ENCODE measurements at places on chromosomes 6 and 20. TPM values are rescaled to one million over a fixed set of nuclear protein-coding genes. Genes with fewer than 3 reads are reported as not detected.

GRCh38 chr20:36447101-36447500, 94.2 kb upstream of the MYL9 start:
- no peaks in the 10 kb centered on the region for H3K4me1 ChIP-seq
- H3K36me3 ChIP-seq: no peaks in the 10 kb centered on the region
- no peaks in the 10 kb centered on the region for H3K27me3 ChIP-seq
- no peak for DNase-seq
- no peak overlapping the region for H3K4me3 ChIP-seq

DNA sequence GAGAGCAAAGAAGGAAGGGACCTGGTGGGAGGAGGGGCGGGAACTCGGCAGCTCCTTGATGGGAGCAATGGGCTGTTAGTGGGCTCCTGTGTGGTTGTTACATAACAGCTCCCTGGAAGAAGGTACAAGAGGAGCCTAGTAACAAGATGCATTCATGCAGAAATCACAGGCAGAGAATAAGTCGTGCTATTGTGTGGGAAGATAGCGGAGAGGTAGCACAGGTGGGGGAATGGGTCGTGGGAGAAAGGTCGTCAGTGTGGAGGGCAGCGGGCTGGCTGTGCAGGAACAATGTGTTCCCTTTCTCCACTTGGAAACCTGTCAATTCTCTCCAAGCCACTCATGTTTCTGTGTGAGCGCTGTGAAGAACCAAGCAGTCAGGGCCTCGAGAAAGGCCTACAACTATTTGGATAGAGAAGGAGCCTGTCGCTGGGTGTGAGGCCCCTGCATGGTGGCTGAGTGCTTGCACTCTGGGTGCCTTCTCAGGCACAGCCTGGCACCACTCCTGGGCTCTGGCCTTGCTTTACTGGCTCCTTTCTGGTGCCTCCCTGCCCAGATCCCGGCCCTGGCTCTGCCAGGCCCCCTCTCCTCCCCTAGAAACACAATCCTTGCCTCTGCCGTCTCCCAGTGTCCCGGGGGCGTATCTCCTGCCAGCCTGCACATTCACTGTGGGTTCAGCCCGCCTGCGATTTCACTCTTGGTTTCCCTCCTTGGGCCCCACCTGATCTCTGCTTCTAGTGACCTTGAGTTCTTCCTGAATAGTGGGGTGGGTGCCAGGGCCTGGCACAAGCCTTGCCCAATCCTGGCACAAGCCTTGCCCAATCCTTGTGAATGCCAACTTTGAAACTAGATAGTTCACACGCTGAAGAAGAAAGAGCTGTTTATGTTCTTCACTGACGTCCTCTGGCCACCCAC, 7.4 kb upstream of the FGD2 start:
- H3K4me3 ChIP-seq: no peak overlapping the region
- no peaks in the 10 kb centered on the region for H3K4me1 ChIP-seq

GRCh38 chr6:30830438-30830837, 53.9 kb upstream of the DDR1 start:
- DNase-seq: peak; percentile 56
- peak overlapping the region; percentile 77 for H3K27ac ChIP-seq
- H3K36me3 ChIP-seq: no peaks in the 10 kb centered on the region
- no peaks in the 10 kb centered on the region for H3K27me3 ChIP-seq
- H3K4me3 ChIP-seq: peak overlapping the region; percentile 42

- no peaks in the 10 kb centered on the region for H3K4me1 ChIP-seq
- H3K27ac ChIP-seq: no peak overlapping the region
- H3K27me3 ChIP-seq: no peaks in the 10 kb centered on the region
- H3K4me3 ChIP-seq: no peak overlapping the region
These were observed 230.0 kb upstream of the BTBD3 start for GRCh38 chr20:11687546-11688292.

The HLA-DPB1 gene
- total RNA-seq: 131 TPM

- H3K4me1 ChIP-seq: peaks cover 23% of the 10 kb centered on the region
- DNase-seq: no peak
- H3K36me3 ChIP-seq: no peaks in the 10 kb centered on the region
These were observed 266.8 kb downstream of the CD83 start for GRCh38 chr6:14384175-14384949.

The TRMT11 gene
- 12.2 TPM for total RNA-seq

DNA sequence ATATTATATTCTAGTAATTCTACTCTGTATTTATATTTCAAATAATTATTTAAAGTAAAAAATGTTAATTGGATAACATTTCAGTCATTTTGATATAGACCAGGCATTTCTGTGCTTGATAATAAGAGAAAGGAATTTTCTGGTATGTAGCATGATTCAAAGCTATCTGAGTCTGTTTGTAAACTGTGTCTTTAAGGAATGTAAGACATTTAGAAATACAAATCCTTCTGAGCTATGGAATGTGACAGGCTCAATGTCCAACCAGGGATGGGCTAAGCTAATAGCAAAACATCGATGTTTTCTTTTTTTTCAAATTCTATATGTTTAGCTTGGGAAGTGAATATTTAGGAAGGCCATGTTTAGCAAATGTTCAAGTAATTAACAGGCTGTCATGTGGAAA, 41.5 kb upstream of the FAM83B start:
- DNase-seq: no peak
- no peaks in the 10 kb centered on the region for H3K27me3 ChIP-seq
- H3K27ac ChIP-seq: no peak overlapping the region
- H3K36me3 ChIP-seq: no peaks in the 10 kb centered on the region

DNA sequence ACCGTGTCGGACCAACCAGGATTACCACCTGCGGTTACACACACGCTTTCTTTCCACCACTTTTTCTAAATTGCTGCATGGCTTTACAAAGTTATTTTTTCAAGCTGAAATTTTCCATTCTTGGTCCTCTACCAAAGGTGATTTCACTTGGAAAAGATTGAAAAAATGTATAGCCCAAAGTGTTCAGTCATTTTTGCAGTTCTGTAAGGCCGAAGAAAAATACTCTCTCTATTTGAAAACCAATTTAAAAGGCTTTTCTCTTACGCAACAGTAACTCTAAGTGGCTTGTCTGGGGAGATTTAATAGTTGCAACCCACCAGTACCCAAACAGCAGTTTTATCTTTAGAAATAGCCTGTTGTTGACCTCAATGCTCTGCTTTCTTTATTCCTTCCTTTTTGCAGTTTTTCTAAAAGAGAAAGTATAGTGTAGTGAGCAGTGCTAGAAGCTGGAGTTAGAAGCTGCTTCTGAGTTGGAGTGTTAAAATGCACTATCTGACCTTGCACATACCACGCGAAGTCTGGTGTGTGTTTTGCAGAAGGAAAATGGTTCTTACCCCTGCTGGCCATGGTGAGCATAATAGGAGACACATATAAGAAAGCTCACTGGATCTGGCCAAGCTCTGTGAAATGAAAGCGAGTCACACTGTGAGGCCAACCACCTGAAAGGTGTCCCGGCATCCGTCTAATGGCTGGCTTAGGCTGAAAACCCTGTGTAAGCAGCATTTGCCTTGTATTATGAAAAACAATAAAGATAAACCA, 271.6 kb upstream of the PRND start:
- H3K27me3 ChIP-seq: peaks cover 2% of the 10 kb centered on the region
- DNase-seq: no peak
- H3K4me3 ChIP-seq: no peak overlapping the region
- no peaks in the 10 kb centered on the region for H3K4me1 ChIP-seq

GRCh38 chr6:133548423-133549159, 307.4 kb downstream of the EYA4 start:
- H3K27ac ChIP-seq: no peak overlapping the region
- no peaks in the 10 kb centered on the region for H3K4me1 ChIP-seq
- H3K4me3 ChIP-seq: no peak overlapping the region
- H3K36me3 ChIP-seq: no peaks in the 10 kb centered on the region
- H3K27me3 ChIP-seq: no peaks in the 10 kb centered on the region

GRCh38 chr6:42618686-42619085, 54.9 kb downstream of the UBR2 start:
- no peak overlapping the region for H3K27ac ChIP-seq
- no peaks in the 10 kb centered on the region for H3K27me3 ChIP-seq
- no peaks in the 10 kb centered on the region for H3K4me1 ChIP-seq
- H3K36me3 ChIP-seq: peaks cover 61% of the 10 kb centered on the region
- no peak overlapping the region for H3K4me3 ChIP-seq

The ENPP3 gene
- 1.8 TPM for total RNA-seq

Measured in natural killer cell (primary cell).